ENCODE measurements at places on chromosomes 3 and 15.

DNA sequence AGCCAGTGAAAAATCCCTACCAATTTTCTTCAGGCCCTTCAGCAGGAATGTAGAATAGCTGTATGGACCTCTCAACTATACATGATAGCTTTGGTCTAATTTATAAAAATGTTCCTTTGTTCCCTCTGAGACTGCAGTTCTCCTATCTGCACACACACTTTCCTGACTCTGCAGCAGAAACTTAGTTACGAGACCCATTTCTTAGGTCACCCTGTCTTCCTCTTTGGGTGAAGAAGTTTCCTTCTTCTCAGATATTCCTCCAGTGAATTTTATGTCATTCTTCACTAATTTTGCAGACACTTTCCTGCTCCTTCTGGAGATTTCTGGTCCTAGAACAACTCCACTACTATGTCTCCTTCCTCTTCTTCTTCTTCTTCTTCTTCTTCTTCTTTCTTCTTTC is 42.6 kb downstream of the CD200R1L start:
- no peak for DNase-seq

GRCh38 chr3:31472479-31473390 is 60.0 kb upstream of the STT3B start:
- no peak for DNase-seq

GRCh38 chr15:75731248-75732151 is 18.9 kb upstream of the CSPG4 start:
- no peak for DNase-seq

DNA sequence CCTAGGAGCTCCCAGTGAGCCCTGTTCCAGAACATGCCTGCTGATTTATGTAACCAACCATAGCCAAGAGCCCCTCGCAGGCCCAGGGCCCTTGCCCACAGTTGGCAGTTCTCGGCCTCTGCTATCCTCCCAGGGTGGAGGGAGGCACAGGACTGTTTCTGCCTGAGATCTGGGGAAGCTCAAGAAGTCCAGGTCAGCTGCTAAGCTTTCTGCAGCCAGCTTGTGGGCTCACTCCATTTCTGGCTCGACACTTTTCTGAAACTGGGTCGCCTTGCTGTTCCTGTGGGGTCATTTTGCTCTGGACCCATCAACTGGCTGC is 72.5 kb upstream of the HERC1 start:
- no peak for DNase-seq

DNA sequence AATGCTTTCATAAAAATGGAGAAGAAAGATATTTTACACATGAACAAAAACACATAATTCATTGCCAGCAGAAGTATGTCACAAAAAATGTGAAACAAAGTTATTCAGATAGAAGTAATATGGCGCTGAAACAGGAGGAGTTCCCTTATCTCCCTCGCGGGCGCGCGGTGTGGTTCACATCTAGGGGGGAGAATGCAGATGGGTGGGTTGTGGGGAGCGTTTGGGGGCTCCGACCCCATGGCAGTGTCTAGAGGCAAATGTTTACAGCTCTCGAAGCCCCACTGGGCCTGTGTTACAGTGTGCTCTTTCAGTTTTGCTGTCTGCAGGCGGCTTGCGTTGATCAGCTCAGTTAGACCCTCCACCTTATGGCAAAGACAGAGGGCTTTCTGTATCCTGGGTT is 297.5 kb downstream of the CGGBP1 start:
- DNase-seq = no peak

- no peak for DNase-seq
Measured at GRCh38 chr3:63934041-63934866, 22.1 kb upstream of the SCAANT1 start.

- peak; percentile 33 for DNase-seq
Measured at GRCh38 chr3:123286308-123287023, 84.7 kb downstream of the SEC22A start.

DNA sequence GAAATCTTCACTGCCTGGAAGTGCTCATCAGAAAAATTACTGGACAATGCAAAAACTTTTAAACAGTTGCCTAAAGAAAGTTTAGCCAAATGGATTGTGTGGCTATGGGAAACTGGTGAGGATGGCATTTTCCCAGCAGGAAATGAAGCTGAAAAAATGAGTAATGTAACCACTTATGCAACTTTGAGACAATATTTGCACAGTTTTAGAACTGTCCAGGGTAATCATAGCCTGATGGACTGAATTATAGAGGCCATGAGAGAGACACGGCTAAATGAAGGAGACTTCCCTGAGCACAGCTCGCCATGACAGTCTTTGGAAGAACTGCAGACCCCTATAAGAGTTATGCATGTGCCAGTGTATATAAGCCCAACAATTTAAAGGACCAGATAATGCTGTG is 881.5 kb downstream of the VGLL3 start:
- DNase-seq = no peak

DNA sequence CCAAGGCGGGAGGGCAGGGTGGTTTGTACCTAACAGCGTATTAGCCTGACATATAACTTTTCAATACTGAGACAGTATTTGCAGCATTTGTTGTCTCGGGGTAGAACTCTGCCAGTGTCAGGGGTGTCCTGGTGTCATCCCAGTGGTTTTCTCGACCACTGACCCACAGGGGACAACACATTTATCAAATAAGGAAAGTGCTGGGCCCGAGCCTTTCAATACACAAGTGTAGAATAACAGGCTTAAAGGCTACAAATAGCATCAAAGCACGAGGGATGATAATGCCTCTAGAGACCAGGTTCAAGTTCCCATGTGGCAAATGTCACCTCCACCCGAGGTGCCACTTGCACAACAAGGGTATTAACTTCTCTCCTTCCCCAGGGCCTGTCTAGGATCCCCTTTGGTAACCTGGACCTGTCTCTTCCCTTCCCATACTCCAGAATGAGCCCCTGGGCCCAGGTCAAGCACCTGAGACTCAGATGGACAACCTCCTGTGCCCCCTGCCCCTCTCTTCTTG is 9.5 kb upstream of the SLC6A6 start:
- DNase-seq = no peak

DNA sequence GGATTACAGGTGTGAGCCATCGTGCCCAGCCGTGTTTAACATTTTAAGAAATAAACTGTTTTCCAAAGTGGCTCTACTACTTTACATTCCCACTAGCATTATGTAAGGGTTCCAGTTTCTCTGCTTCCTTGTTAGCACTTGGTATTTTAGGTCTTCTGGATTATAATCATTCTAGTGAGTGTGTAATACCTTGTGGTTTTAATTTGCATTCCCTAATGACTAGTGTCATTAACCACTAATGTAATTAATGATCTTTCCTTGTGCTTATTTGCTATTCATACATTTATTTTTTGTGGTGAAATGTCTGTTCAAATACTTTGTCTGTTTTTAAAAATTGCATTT is 30.7 kb downstream of the ARIH2 start:
- no peak for DNase-seq

- DNase-seq = no peak
Measured at GRCh38 chr3:52248165-52248541, 2.6 kb downstream of the PPM1M start.

DNA sequence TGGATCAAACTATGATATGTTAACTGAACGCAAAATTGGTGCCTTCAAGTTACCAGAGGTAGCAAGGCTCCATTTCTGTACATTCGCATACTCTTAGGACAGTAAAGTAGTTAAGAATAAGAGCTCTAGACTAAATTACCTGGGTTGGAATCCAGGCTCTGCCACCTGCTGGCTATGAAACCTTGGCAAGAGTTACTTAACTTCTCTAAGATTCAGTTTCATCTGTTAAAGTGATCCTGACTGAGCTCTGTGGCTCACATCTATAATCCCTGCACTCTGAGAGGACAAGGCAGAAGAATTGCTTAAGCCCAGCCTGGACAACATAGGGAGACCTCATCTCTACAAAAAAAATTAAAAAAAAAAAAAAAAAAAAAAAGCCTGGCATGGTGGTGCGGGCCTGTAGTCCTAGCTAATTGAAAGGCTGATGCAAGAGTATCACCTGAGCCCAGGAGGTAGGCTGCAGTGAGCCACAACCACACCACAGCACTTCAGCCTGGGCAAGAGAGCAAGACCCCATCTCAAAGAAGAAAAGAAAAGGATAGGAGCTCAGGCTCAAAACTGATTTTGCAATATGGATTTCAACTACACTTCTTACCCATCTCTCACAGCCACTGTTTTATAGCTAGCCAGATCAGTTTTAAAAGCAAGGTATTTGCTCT is 21.3 kb downstream of the GSK3B start:
- DNase-seq = no peak

DNA sequence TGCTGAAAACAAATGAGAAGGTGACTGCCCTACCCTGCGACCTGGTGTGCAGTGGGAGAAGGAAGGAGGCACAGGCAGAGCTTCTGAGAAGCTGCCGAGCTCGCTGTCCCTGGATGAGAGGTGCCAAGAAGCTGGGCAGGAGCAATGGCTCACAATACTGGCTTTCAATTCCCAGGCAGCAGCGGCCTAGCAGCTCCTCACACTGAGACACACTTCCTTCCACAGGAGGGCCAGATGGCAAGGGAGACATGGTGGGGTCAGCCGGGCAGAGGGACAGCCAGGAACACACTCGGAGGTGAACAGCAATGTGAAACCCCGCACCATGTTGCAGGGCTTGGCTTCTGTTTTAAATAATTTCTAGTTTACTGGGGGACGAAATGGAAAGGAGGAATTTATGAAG is 314.6 kb downstream of the EPHB1 start:
- DNase-seq = no peak

DNA sequence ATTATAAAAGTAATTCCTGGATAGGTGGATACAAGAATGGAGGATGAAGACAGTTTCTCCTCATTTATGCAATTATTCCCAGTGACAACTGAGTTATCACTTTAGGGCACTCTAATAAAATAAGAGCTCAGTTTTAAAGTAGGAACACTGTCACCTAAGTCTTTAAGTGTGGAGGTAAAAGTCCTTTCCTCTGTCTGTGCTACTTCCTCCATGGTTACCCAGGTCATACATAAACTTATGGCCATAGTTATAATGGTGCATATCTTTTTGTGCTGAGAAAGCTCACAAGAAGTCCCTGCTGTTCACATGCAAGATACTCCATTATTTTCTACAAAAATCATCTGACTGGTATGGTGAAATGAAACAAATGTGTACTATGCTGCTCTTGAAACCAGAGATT is 1093.6 kb downstream of the IGSF11 start:
- DNase-seq = no peak

GRCh38 chr3:148856384-148856783 is 8.7 kb upstream of the CPA3 start:
- DNase-seq = no peak

- peak; percentile 77 for DNase-seq
Measured at GRCh38 chr3:36944641-36945270, at the start of gene TRANK1. TRANK1 (minus strand) TSS chr3:36945054; CDS start chr3:36944809, 245 bp downstream.

DNA sequence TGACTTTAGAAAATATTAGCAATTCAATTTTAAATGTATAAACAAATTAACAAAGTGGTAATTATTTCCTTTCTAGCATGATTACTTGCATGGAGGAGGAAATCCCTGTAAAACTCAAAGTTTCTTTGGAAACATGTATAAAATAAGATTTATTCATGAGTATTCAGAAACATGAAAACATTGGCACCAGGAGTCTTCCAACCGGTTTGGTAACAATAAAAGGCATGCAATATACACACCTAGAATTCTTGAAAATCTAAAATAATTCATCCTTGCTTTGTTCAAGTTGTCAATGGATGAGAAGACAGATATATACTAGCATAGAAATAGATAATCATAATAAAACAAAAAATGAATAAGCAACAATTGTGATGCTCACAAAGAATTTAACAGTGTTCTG is 76.4 kb downstream of the ZPLD1 start:
- DNase-seq = no peak

DNA sequence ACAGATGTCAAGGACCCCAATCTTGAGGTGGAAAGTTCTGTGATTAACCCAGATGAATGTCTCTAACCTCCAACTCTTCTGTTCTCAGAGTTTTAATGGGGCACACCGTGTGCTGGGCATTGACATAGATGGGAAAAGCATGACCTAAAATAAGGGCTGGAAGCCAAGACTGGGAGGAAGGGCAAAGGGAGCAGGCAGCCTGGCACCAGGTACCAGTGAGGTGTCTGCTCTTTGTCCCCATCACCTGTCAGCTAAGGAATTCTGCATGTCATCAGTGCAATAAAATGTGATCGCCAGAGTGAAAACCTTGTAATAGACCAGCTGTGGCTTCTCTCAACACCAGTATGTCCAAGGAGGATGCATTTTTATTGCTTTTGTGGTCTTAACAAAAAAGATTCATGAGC is 143.5 kb upstream of the TPM1 start:
- no peak for DNase-seq

- DNase-seq = no peak
Measured at GRCh38 chr15:73926219-73927002, at the start of gene LOXL1. LOXL1 (plus strand) TSS chr15:73926462; CDS start chr15:73926784, 322 bp downstream.

GRCh38 chr15:91348752-91349500 is 248.9 kb downstream of the SV2B start:
- no peak for DNase-seq

GRCh38 chr15:29465816-29466215 is 196.2 kb upstream of the NSMCE3 start:
- no peak for DNase-seq

GRCh38 chr15:76196269-76197231 is 114.7 kb downstream of the ETFA start:
- DNase-seq = no peak

GRCh38 chr3:189307963-189308362 is 136.2 kb downstream of the TPRG1 start:
- no peak for DNase-seq
